ENCODE measurements at places on chromosomes 7 and 10.

DNA sequence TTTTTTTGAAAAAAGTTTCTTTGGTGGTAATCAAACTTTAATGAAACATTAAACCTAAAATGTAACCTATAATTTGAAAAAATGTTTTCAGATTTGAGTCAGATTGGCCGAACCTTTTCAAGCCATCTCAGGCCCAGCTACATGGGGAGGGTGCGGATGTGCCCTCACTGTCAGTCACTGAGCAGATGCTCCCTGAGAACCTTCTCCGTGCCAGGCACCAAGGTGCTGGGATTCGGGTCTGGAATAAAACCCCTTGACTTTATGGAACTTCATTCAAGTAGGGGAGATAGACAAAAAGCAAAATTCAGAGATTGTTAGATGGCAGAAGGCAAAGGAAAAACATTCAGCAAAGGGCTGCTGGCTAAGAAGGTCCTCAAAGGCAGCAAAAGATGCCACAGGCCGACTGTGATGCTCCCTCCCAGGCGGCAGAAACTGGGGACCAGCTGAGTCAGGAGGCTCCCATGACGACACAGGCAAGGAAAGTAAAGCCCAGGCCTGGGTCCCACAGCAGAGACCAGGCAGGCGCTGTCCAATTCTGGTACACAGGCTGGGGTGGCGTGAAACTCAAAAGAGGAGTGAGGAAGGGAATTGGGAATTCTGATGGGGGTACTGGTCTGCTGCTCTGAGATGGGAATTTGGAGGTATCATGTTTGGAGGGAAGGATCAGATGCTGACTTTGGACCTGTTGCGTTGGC is 82.2 kb upstream of the DDC start:
- DNase-seq, result no peak

DNA sequence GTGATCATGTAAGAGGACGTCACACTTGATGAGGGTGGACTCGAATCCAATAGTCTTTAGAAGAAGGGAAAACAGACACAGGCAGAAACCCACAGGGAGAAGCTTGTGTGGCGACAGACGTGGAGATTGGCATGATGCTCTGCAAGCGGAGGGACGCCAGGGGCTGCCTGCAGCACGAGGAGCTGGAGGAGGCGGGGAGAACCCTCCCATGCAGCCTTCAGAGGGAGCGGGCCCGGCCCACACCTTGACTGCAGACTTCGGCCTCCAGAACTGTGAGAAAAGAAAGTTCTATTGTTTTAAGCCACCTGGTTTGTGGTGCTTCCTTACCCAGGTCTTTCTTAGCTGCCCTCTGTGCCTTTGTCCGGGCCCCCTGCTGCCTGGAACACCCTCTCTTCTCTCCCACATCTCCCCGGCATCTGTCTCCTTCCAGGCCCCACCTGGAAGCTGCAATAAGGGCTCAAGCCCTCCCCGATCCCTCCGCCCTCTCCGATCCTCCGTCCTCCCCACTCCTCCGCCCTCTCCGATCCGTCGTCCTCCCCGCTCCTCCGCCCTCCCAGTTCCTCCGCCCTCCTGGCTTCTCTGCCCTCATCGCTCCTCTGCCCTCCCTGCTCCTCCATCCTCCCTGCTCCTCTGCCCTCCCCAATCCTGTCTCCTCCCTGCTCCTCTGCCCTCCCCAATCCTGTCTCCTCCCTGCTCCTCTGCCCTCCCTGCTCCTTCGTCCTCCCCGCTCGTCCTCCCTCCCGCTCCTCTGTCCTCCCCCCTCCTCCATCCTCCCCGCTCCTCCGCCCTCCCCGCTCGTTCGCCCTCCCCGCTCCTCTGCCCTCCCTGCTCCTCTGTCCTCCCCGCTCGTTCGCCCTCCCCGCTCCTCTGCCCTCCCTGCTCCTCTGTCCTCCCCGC is 17.4 kb upstream of the PRKAG2 start:
- no peak for DNase-seq

DNA sequence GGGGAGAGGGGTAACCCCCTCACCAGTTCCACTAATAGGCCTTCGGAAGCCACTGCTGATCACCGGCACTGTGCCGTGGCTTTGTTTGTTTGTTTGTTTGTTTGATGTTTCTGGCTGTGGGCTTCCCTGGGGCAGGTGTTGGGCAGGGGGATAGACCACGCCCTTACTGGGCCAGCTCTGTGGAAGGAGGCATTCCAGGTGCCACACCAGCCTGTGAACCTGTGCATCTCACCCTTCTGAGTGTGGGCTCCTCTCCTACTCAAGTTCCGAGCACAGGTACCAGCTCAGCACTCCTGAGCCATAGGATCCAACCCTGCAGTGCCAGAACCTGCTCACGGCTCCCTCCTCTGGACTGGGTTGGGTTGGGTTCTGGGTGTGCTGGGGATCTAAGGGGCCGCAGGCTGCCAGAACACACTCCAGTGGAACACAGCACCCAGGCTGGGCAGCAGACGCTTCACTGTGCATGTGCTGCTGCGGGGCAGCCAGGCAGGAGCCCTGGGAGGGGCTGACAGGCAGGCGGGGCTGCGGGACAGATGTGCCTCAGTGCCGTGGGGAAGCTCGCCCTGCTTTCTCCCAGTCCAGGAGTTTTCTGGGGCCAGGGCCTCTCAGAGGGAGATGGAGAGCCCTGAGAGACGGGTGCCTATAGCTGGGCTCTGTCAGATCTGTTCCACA is 1053.9 kb downstream of the CNTNAP2 start:
- peak; percentile 13 for DNase-seq

DNA sequence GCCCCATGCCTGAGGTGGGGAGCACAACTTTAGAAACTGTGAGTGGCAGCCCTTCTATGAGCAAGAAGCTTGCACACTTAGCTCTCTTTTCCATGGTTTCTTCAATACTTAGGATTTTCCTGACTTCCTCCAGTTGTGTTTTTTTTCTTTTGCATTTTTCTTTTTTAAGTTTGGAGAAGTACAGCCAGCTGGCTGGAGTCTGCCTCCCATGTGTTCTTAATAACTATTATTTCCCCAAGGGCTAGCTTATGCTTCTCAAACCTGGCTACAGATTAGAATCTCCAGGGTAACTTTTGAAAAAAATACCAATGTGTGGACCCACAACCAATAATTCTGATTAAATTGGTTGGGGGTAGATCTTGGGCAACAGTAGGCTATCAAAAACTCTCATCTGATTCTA is 37.4 kb upstream of the MEOX2 start:
- DNase-seq, result peak; percentile 8

GRCh38 chr10:52455098-52455497 is 141.0 kb downstream of the DKK1 start:
- DNase-seq, result no peak

DNA sequence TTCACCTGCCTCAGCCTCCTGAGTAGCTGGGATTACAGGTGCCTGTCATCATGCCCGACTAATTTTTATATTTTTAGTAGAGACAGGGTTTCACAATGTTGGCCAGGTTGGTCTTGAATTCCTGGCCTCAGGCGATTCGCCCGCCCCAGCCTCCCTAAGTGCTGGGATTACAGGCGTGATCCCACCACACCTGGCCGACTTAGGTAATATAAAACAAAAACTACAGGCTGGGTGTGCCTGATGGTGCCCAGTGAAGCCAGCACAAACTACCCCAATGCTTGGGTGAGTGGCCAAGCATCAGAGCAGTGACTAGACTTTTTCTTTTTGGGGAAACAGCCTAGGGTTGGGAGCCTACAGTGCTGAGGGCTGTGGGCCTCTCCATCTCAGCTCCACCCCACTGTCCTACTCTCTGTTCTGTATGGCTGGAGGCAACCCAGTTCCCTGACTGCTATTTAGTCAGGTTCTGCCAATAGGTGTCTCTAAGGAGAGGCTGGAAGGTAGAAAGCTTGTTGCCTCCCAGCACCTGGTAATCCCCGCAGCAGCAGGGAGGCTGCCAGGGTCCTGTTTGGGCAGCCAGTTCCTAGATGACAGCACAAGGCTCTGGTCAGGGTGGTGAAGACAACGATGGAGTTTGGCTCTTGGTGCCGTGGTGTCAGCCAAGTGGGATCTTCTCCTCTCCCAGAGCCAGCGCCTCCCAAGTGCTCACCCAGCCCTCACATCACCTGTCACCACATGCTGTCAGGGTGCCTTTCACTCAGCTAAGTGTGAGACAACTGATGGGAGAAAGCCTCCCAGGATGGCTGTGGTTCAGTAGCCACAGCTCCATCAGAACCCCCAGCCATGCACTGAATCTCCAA is 10.4 kb upstream of the NACAD start:
- no peak for DNase-seq

DNA sequence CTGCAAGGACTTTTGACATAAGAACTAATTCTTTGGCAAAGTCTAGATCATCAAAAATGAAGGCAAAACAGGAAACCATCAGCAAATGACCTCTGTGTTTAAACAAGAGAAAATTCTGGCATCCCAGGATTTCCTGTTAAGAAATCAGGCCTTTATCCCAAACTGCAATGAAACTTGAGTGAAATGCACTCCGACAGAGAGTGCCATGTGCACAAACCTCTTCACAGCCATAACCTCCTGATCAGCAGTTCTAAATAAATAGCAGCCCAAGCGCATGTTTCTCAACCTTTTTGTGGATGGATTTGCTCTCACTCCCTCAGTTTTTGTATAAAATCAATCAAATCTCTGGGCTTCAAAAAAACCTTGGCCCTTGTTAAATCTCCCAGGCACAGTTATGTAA is 107.7 kb upstream of the EEPD1 start:
- no peak for DNase-seq

- DNase-seq, result no peak
Measured at GRCh38 chr10:101671453-101671852, 23.5 kb downstream of the FBXW4 start.

- DNase-seq, result no peak
Measured at GRCh38 chr10:17586821-17587234, 30.3 kb downstream of the HACD1 start.

- no peak for DNase-seq
Measured at GRCh38 chr10:53005612-53006345, 233.2 kb upstream of the MBL2 start.

DNA sequence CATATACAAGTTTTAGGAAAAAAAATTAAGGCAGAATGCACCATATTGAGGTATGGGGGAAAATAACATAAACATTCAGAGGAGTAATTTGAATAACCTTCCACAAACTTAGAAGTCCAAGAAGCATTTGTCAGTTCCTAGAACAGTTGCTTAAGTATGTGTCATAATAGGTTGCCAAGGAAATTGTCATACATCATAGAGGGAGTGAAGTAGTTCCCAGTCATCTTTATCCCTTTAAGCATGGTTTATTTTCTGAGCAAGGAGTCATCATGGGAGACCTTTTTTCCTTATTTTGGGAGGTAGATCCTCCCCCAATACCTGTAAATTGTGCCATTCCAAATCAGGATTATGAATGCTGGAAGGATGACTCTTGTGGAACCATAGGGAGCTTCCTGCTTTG is at the start of gene SSMEM1:
TSS of gene SSMEM1 (plus strand) at position 219 of the 400 bp plus-strand sequence. CDS start at position 270, 51 bp downstream.
- peak; percentile 43 for DNase-seq

- peak; percentile 88 for DNase-seq
Measured at GRCh38 chr7:114922026-114922651, at the start of gene MDFIC. Gene MDFIC, plus strand, starts transcription at chr7:114922094. Its CDS starts 940 bp downstream, at chr7:114923034.

- peak; percentile 74 for DNase-seq
Measured at GRCh38 chr10:116278846-116279245, 5.8 kb upstream of the GFRA1 start.

- DNase-seq, result no peak
Measured at GRCh38 chr10:118926072-118926417, 103.5 kb upstream of the NANOS1 start.

- peak; percentile 77 for DNase-seq
Measured at GRCh38 chr10:44978570-44979280, at the start of gene DEPP1. Gene DEPP1, minus strand, starts transcription at chr10:44978809. Its CDS starts 779 bp downstream, at chr10:44978030.

All from AG20443 (cell line).